ENCODE measurements at places on chromosomes 3 and 15. TPM values are rescaled to one million over a fixed set of nuclear protein-coding genes. Genes with fewer than 3 reads are reported as not detected.

DNA sequence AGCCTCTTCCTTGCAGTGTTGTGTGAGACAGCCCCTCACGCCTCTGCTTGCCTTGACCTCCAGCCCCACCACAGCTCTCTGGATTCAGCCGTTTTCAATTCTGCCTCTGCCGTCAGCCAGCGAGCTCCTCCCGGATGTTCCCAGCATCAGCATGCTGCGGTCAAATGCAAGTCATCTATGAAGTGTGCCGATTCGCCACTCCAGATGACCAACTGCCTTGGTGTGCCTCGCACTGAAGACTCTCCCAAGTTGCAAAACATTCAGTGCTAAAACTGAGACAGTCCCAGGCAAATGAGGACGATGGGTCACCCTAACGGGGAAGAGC is 30.6 kb upstream of the RASA2 start:
- no peak for DNase-seq

GRCh38 chr3:156143136-156143535 is 22.8 kb downstream of the KCNAB1 start:
- DNase-seq: no peak

ATP10A gene
- 48.0 TPM for total RNA-seq

C3orf70 gene
- 0.05 TPM for total RNA-seq

DNA sequence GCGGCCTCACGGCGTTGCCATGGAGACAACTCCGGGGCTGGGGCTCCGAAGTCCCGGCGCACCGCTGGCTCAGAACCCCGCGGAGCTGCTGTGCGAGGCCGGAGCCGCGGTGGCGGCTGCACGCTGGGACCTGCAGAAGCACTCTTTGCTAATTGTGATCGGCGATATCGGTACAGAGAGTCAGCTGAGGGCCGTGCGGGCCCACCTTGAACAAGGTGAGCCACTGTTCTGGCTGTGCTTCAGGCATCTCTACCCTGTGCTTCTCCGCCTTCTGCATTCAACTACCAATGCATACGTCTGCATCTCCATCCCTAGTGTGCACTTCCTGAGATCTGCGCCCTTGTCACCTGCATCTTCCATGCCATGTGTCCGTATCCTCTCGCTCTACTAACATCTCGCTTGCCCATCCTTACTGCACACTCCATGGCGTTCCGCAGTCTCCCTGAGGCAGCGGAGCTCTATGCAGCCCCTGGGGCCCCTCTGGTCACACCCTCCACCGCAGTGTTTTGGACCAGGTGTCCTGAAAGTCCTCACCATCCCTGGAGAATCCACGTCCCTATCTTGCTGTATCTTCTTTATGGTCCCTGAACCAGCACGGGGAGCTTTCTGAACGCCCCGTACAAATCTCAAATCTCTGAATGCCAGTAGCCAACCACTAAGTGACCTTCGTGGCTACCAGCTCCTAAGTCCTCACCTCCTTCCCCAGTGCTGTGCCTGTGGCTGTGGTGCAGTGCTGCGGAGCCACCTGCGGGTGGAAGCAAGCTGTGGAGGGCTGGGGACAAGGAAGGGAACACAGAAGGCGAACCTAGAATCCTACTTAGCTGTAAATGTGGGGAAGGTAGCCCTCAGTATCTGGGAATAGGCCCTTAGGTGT is 6.2 kb upstream of the MAP1A start:
- peak; percentile 80 for DNase-seq

SHC4 gene
- total RNA-seq: 21.2 TPM

DNA sequence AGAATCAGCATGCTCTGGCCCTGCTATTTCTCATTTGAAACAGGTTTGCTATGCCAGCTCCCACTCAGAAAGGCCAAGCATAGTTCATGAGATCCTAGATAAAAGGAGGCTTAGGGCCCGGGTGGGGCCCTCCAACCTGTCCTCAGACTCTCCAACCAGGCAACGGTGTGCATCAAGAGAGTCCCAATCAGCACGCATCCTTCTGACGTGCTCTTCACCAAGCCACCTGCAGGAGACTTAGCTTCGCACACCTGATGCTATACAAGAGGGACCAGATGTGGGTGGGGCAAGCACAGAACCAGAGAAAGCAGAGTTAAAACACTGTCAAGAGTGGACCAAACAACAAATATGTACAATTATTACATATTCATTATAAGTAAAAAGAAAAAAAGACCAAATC is 17.3 kb downstream of the STIMATE start:
- no peak for DNase-seq

- no peak for DNase-seq
These were observed 31.5 kb upstream of the FBXL22 start for GRCh38 chr15:63565536-63566186.

DNA sequence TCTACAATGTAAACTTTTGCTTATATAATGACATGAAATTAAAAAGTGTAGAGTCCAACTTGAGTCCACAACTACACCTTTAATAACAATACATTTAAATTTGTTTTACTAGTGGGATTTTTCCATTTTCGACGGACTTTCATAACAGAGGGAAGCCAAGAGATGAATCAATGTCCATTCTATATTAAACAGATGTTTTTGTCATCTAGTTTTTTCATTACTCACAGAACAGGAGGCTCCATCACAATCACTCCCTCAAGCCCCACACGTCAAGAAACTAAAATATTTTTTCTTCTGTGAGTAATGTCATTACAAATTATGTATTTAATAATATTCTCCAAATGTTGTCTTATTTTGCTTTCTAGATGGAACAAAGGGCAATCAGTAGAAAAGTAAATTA is 932.9 kb downstream of the ROBO1 start:
- DNase-seq: no peak

GRCh38 chr3:183359036-183359435 is 69.4 kb downstream of the MCF2L2 start:
- DNase-seq: no peak

DNA sequence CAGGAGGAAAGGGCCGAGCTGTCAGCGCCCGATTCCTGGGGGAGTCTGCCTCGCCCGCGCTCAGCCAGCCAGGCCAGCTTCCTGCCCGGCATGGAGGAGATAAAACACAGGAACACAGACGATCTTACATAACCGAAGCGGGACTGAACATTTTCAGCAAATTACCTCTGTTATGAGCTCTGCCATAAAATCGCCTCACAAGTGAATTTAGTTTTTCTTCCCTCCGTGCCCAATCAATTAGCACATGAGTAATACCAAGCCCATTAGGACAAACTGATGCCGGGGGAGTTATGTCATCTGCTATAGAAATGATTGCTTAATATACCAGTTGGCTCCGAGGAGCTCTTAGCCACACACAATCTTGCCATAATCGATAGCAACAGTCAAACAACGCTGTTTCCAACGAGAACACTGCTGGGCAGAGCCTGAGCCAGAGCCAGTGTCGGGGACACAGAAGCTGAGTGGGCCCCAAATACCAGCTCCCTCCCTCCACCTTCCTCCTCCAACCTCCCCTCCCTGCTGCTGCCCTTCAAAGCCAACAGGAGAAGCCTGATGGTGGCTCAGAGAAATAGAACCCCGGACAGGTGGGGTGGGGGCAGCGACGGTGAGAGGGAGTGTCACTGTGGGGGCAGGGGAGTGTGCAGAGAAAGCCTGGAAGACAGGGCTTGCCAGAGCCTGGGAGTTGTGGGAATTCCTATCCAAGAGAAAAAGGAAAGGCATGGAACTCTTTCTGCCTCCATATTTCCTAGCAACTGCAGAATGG is 279.4 kb upstream of the TLE3 start:
- no peak for DNase-seq

TLR9 gene
- total RNA-seq: 0.17 TPM

LRRIQ4 gene
- total RNA-seq: 0.09 TPM

GRCh38 chr15:96109820-96110219 is 220.7 kb upstream of the NR2F2 start:
- no peak for DNase-seq

GRCh38 chr3:170144437-170144843 is 37.1 kb downstream of the PHC3 start:
- DNase-seq: no peak

DNA sequence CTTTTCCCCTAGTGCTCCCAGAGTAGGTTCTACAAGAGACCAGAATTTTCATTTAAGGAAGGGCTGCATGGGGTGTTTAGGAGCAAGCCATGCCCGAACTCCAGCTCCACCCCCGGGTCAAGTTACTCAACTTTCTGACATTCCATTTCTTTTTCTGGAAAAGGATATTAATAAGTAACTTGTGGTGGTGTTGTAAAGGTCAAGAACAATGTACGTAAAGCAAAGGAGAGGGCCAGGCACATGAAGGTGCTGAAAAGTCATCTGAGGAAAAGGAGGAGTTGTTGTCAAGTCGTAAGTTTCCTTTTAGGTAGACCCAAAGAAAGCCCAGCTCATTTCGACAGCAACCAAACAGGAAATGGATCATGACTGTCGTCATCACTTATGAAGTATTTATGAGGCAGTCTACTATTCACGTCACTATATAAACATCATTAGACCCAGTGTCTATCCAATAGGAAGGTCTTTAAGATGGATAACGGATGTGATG is 319.6 kb upstream of the IL12A start:
- no peak for DNase-seq
